Stimulated activated CD8-positive, alpha-beta memory T cell treated with anti-CD3 and anti-CD28 coated beads, Interleukin-2, amount 100 ng/mL, for 48 hours (primary cell): ENCODE measurements at places on chromosomes 16 and 17.

- peak; percentile 84 for DNase-seq
Measured at GRCh38 chr17:7336240-7337175, at the start of gene ACAP1. Gene ACAP1, plus strand, starts transcription at chr17:7336529. Its CDS starts 206 bp downstream, at chr17:7336735.

DNA sequence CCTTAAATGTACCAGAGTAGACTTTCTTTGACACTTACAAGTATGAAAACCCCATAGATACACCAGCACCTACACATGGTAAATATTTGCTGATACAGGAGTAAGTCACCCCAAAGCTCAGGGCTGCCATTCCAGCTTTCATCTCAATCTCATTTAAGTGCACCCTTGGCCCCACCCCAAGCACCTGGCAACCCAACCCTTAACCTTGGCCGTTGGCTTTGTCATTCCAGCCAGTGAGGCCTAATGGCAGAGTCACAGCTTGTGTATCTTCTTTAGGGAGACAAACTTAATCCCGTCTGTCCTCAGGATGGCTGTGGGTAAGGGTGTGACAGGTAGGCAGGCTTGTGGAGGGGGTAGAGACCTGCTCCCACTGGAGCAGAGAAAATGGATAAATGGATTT is 31.5 kb upstream of the TMEM220 start:
- no peak for DNase-seq

DNA sequence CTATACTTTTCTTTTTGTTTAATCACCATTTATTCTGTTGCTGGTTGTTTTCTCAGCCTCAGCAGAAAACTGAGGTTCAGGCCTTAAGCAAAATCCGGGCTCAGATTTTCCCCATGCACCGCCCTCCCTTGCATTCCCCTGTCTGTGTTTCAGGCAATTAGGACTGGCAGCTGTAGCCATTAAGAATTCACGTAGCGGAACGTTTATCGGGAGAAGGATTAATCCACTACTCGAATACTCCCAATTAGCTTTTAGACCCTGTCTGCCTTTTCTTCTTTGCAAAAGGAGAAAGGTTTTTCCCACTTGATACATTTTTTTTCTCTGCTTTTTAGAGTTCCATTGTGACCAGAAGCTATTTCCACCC is 173.1 kb downstream of the RPTOR start:
- no peak for DNase-seq

DNA sequence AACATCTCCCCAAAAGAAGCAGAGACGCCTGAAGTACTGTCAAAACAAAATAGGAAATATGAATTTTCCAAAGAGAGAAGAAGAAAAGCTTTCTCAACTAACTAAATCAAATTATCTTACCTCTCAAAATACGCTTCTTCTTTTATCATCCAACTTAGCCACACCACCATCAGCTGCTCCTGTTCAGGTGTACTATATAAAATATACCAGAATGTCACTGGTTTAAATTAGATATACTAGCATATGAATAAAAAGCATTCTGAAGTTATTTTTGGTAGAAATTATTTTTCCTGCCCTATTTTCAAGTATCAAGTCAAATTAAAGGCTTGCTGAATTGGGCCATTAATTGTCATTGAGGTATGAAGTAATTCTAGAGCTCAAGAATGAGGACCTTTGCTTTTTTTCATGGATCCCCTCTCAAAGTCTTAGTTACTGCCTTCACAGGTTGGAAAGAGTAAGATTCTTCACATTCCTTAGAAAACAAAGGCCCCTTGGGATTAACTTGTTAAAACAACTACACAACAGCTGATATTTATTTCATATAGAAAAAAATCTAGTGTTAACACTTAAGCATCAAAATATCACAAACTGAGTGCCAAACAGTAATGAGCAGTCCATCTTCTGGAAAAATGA is 30.1 kb downstream of the INTS2 start:
- no peak for DNase-seq

GRCh38 chr16:518858-519257 is 8.7 kb upstream of the CAPN15 start:
- DNase-seq: no peak

GRCh38 chr16:78930561-78930960 is 670.0 kb downstream of the MAF start:
- DNase-seq: no peak

- DNase-seq: no peak
Measured at GRCh38 chr16:48112600-48112999, 43.2 kb downstream of the ABCC12 start.

DNA sequence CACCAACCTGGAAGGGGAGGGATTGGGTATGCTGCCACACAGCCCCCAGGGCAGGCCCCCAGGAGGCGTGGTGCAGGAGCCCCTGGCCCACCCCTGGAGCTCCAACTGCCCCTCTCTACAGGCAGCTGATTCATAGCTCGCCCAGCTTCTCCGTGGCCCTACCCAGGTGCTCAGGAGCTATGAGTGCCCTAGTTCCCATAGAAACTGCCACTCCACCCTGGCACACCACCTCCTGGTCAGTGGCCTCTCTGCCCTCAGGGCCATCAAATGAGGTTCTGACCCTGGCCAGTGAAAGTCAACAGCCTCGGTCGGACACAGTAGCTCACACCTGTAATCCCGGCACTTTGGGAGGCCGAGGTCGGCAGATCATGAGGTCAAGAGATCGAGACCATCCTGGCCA is 18.0 kb downstream of the CNGB1 start:
- no peak for DNase-seq

- no peak for DNase-seq
Measured at GRCh38 chr16:85365120-85365519, 248.0 kb upstream of the GSE1 start.

DNA sequence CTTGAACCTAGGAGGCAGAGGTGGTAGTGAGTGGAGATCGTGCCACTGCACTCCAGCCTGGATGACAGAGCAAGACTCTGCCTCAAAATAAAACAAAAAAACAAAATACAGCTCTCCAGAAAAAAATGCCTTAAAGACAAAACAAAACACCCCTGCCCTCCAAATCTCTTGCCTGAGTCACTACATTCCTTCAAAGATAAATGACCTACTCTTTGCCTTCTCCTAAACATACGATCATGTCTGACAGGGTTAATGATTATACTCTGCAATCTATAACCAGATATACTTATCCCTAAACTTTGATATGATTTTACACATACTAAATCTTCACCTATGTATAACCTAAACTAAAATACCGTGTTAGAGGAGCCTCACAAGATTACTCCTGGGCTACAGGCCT is 1.4 kb upstream of the SETD6 start:
- no peak for DNase-seq

GRCh38 chr17:81890447-81891302 is 711 bp downstream of the ALYREF start:
- no peak for DNase-seq
